ENCODE measurements at places on chromosomes 4 and X.

DNA sequence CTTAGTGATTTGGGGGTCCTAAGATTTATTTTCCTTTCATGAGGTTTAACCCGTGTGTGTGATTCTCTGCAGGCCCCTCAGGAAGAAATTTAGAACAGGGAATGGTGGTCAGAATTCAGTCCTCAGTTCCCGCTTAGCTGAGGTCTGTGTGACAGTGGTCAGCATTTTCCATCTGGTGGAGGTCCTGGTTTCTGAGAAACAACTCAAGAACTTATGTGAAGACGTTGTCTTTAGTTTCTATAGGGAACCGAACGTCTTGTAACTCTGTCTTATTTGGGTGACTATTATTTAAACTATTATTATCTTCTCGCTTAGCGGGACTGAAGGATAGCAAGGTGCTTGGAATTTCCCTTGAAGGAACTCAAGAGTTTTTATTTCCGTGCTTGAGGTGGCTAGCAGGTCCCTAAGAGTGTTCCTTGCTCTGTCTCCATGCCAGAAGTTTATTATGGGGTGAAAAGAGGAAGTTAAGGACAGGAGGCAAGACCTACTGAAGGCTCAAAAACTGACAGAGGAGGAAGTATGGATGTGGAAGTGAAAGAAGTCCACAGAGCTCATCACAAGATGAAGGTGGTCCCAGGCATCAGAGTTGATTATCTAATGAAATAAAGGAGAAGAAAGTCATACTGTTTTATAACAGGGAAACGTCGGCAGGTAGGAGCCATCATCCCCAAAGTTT lies 9.4 kb downstream of the MGST2 start:
- DNase-seq, result peak; percentile 8

GRCh38 chr4:65635051-65635821 lies 35.1 kb downstream of the EPHA5 start:
- no peak for DNase-seq

- peak; percentile 40 for DNase-seq
Measured at GRCh38 chr4:170853422-170854021, 763.8 kb upstream of the AADAT start.

DNA sequence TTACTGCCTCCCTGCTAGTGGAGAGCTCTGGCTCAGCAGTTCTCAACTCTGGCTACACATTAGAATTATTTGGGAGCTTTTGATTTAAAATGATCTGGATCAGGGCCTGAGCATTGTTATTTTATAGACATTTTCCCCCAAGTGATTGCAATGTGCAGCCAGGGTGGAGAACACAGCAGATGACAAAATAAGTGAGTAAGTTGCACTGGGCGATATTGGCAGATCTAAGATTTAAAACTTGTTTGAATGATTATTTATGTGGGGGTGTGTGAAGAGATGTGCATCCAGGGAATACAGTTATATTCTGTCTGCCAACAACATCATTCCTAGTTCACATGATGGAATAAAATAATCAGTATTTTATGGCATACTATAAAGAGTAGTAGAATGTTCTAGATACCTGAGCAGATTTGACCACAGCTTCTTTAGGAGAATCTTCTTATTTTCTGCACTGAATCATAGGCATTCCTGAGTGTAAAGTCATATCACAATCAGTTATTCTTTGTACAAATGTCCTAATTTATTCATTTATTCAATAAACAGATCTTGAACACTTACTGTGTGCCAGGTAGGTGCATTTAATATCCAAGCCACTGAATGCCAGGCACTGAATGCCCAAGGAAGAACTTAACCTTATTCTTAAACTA lies 123.9 kb downstream of the UCHL1 start:
- DNase-seq, result no peak

DNA sequence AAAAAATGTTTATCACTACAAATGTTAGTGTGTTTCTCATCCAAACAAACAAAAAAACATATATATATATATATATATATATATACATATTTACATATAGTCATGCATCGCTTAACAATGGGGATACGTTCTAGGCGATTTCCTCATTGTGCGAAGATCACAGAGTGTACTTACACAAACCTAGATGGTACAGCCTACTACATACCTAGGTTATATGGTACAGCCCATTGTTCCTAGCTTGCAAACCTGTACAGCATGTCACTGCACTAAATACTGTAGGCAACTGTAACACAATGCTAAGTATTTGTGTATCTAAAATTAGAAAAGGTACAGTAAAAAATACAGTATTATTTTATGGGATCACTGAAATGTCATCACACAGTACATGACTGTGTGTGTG lies 16.4 kb upstream of the TMSB4X start:
- DNase-seq, result no peak

DNA sequence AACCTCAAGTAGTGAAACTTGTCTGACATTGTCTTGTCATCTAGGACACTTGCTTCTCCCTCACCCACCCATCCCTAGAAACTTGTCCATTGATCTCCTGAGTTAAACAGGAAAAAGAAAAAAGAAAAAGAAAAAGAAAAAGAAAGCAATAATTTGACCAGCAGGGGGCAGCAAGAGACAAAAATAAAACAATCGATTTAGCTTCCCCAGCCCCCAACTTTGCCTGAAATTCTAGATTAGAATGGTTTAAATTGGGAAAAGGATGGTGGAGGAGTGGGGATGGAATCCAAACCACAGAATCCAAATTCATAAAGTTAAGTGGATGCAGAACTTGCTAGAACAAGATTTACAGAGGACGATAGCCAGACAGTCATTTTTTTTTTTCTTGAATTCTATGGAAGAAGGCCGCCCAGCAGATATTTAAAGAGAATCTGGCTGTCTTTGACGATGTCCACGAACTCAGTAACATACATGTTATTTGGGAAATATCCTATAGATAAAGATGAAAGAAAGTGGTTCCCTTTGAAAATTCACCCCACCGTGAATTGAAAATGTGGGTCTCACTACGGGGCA lies 282.9 kb downstream of the USP46 start:
- DNase-seq, result peak; percentile 45

DNA sequence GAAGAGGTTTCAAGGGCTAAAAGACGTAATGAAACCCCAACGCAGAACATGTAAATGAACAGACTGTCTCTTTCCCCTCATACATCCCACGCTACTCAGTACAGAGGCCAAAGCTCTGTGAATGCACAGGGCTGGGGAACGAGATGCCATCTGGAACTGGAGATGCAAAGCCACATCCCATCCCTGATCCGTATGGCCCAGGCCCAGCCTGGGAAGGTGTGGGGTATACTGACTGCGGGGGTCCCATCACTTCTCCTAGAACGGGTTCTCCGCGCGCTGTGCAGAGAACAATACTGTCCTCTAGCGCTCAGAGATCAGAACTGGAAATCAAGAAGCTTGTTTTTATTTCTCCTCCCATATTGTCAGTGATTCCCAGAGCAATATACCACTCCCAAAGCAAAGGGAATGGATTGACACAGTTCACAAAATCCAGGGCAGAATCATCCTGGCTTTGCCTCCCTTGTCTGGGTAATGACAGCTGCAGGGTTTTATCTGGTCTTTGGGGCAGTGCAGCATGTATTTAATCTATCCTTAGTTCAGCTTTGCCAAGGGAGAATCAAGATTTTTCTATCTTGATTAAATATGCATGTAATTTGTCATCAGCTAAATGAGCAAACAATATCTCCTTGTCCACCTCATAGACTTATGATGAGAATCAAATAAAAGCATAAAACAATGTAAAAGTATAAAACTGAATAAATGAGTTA lies 47.3 kb upstream of the TLR3 start:
- DNase-seq, result peak; percentile 83

DNA sequence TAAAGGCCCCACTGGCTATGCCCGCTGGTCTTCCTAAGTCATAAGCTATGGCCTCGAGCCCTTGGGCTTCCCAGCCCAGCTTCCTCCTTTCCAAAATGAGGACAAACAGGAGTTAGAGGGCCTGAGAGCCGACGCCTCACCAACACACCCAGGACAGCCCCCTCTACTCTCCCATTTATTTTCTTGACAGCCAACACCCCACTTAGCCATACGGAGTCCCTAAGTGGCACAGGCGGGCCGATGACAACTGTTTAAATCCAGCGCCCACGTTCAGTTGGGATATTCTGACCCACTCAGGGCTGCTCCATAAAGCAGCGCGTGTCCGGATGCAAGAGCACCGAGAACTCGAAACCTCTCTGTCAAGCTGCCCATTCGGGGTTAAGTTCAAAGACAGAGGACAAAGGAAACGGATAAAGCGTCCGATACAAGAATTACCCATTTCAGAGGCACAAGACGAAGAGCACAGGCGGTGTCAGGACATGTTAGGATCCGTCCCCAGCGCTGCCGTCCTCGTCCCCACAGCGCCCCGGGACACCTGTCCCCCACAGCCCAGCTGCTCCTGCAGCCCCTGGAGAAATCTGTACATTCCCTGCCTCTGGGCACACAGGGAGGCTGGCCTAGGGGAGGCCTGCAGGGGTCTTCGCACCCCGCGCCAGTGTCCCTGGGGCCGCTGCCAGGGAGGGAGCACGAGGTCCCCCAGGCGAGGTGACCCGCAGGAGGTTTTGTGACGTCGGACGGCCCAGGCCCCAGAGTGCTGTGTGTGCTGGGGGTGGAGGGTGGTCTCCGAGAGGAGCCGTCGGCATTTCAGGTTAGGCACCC lies 1.2 kb downstream of the PRKX start:
- no peak for DNase-seq

DNA sequence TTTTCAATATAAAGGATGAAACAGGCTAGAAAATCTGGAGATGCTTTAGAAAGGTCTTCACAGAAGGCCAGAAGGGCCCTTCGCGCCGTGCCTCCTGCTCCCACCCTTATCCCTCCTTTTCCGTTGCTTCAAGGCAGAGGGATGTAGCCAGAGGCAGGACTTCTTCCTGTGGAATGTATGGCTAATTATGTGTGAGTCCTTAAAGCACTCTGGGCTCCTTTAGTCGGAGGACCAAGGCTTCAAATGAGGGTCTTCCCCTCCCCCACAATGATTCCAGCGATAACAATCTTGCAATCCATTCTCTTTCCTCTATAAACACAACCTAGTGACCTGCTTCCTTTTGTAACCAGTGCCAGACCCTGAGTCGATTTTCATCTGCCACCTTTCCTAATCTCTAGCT lies 103.5 kb downstream of the GPC3 start:
- no peak for DNase-seq

- no peak for DNase-seq
Measured at GRCh38 chr4:38673130-38673978, 9.4 kb downstream of the KLF3 start.

GRCh38 chr4:101762025-101762424 lies 28.5 kb upstream of the BANK1 start:
- DNase-seq, result no peak

Data from NCI-H1694 treated with DMSO at 0.1 percent for 48 hours (cell line).